Adrenal gland (tissue), 19 donors: ENCODE measurements at places on chromosomes 13 and 19.

- DNase-seq, result no peak
These were observed 66.1 kb downstream of the FGF9 start for GRCh38 chr13:21736926-21737325.

DNA sequence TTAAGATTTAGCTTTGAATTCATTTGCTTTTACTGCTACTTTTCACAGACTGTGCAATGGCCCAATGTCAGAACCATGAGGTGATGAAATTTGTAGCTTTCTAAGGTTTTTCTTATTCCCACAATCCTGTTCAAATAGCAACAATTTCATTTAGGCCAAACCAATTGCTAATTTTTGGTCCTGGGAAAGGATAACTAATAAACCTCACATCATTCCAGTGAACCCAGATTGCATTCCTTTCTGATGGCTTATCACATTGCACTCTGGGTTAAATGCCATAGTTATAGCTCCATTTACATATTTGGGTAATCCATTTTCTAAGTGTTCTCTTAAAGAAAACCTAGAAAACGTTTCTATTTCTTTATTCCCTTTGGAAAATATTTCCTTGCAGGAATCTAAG lies 22.9 kb upstream of the POMP start:
- no peak for DNase-seq

DNA sequence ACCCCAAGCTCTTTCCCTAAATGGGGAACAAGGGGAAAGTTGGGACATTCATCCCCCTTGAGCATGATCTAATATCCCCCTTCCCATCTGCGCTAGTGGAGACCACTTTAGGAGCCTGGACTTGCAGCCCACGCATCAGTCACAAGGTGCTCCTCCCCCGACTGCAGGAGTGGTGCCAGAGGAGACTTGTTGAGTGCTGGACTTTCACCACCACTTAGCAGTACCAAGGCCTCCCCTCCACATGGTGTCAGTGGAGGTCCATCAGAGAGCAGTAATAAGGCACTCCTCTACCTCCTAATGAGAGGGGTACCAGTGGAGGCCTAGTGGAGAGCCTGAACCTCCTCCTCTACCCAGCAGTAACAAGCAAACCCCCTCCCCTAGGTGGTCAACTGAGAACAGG lies 22.5 kb downstream of the CAB39L start:
- DNase-seq, result no peak

- no peak for DNase-seq
These were observed 59.3 kb upstream of the WDFY2 start for GRCh38 chr13:51524829-51525566.

- DNase-seq, result no peak
These were observed 1312.7 kb downstream of the SLITRK1 start for GRCh38 chr13:82569581-82569980.

- no peak for DNase-seq
These were observed 216.1 kb downstream of the SLITRK1 start for GRCh38 chr13:83666141-83666540.

- no peak for DNase-seq
These were observed 48.0 kb upstream of the ABCC4 start for GRCh38 chr13:95349267-95349666.

- DNase-seq, result no peak
These were observed 13.0 kb downstream of the FFAR2 start for GRCh38 chr19:35461060-35461459.

- no peak for DNase-seq
These were observed 11.4 kb downstream of the VSTM2B start for GRCh38 chr19:29537181-29537580.

- DNase-seq, result no peak
These were observed 17.4 kb downstream of the KLK2 start for GRCh38 chr19:50890422-50891252.

GRCh38 chr13:112442483-112443090 lies 66.4 kb downstream of the SPACA7 start:
- DNase-seq, result no peak

GRCh38 chr13:110308656-110309359 lies 1.7 kb downstream of the COL4A2 start:
- no peak for DNase-seq

DNA sequence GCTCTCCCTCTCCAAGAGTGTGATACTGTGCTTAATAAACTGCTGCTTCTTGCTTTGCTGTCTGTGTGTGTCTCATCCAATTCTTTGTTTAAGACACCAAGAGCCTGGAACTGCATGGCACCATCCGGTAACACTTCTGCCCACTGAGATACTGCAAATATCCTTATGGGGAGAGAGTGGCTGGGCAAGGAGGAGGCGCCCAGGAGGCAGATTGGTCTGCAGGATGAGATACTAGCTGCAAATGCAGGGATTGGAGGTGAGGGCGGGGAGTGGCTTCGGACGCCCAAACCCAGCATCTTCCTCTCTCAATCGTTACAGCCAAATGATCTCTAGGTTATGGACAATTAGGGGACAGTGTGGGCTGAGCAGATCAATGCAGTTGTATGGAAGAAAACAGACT lies 1.7 kb upstream of the SIGLEC7 start:
- DNase-seq, result no peak

- no peak for DNase-seq
These were observed 36.8 kb downstream of the SERP2 start for GRCh38 chr13:44410328-44410859.

DNA sequence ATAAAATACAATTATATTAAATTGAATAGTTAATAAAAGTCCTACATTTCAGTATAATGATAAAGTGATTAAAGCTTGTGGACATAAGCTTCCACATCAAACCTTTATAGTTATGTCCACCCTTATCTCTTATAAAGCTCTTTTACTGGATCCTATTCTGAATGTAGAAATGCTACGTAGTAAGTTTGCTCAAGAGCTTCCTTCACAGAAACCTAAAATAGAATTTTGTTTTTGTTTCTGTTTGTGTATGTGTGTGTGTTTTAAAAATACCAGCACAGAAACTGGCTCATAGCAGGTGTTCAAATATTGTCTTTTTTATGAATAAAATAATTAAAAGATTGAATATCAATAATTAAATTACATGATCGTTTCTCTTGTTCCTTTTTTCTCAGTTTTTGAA lies 21.0 kb upstream of the UFM1 start:
- DNase-seq, result no peak

DNA sequence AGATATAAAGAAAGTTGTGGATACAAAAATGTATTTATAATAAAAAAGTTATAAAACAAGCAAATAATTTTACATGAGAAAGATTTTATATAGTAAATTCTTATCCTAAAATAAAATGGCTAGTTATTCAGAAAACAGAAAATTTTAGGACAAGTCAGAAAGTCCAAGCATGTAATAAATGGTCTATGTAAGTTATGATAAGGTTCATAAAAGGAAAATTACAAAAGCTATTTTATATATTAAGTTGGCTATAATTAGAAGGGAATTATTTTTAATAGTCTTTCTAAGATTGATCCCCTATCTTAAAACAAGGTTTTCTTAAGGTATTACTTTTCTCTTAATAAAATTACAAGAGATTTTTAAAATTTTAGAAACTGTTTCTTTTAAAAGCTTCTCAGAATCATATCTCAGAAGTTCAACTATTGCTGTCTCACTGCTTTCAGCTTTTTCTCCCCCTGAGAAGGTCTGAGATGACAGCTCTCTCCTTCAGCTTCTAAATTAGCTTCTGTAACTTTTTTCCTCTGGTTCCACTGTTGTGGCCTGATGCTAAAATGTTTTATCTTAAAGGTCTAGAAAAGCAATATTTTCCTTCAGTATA lies 8.7 kb downstream of the CCDC169 start:
- DNase-seq, result no peak

GRCh38 chr19:3225169-3225485 lies 666 bp downstream of the CELF5 start:
- DNase-seq, result no peak

GRCh38 chr13:60838581-60838980 lies 441.6 kb downstream of the TDRD3 start:
- no peak for DNase-seq

DNA sequence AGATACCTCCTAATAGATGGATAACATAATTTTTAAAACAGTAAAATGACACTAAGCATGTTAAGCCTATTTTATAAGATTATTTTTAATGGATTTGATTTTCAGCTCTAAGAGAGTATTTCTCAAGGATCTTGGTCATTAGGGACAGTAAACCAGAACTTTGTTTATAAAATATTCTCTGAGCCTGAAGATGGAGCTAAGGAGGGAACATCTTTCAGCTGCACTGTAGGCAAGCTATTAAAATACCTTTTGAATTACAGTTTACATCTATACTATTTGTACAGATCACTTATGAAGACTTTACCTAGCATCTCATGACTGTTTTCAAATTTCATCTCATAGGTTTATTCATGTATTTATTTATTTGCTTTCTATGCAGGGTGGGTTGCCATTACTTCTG lies 345.3 kb downstream of the MYO16 start:
- no peak for DNase-seq

DNA sequence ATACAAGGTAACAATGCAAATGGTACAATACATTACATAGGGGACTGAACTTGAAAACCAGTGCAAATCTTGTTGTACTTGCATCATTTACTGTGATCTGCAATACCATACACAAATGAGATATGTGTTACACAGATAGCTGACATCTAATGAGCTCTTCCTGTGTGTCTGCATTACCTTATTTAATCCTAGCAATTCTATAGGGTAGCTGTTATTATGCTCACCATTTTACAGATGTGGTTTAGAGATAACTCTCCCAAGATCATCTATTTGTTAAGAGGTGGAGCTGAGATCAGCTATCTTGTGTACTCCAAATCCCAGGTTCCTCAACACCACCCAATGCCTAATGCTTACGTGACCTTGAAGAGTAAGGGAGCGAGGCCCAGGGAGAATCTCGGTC lies 21.4 kb upstream of the SERP2 start:
- DNase-seq, result no peak

- DNase-seq, result no peak
These were observed 22.2 kb downstream of the RASA3 start for GRCh38 chr13:114110091-114110829.

DNA sequence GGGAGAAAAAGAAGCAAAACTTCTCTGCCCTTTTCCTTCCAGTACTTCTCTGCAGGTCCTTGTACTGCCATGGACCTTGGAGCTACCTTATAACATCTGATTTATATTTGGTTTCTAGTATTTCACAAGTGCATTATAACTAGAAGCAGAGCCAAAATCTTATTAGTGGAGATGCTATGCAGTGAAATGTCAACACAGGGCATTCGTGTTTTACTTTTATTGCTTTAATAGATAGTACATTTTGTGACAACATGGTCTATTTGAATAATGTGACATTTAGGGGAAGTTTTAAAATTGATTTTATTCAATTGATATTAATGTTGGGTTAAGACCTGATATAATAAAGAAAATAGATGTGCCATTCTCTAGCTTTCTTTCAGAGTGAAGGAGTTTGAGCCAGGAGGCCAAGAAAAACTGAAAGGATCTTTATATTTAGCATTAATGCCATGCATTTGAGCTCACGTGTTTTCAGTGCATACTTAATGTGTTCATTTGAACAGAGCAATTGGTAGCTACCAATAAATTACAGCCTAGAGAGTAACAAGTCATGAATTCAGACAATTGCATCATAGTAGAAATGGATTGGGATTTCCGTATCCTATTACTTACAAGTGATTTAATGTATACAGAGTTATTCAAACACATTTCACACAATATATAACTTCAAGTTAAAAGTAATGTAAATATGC lies 863.8 kb downstream of the GPC5 start:
- DNase-seq, result no peak

DNA sequence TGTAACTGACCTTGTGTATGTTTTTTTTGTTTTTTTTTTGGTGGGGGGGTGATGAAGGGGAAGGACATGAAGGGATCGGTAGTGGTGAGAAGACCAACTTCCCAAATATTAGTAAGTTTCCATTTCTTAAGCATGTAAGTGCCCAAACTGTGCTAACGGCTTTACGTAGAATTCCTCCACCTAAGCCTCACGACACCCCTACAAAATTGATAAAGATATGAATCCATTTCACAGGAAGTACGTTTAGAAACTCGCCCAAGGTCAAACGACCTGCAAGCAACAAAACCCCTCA lies 649 bp downstream of the UQCRFS1 start:
- DNase-seq, result no peak

DNA sequence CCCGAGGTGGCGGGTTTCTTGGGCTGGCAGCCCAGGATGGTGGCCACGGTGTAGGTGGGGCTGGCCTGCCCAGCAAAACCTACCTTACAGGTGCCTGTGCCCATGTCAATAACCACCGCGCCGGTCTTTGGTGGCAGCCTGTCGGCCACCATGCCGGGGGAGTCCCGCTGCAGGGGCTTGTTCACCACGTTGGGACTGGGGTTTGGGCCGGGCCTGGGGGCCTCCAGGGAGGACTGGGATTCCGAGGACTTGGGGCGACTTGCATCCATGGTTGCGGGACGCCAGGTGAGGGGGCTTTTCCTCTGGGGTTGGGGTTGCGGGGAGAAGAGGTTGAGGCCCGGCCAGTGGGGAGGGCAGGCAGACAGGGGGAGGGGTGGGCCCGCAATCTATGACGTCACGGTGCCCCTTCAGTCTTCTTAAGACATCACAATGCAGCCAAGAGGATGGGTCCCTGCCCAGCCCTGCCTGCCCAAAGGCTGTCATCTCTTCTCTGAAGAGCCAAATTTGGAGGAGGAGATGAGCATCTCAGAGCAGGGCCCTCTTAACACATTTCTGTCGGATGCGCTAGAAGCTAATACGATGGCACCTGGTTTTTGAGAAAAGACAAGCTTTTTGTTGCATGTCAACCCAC lies at the start of gene ACTL9:
Gene ACTL9 (minus strand): TSS at position 363 of the 631 bp plus-strand sequence. CDS start 94 bp downstream, at position 269.
- DNase-seq, result no peak

GRCh38 chr13:91889641-91890040 lies 491.2 kb downstream of the GPC5 start:
- DNase-seq, result no peak

DNA sequence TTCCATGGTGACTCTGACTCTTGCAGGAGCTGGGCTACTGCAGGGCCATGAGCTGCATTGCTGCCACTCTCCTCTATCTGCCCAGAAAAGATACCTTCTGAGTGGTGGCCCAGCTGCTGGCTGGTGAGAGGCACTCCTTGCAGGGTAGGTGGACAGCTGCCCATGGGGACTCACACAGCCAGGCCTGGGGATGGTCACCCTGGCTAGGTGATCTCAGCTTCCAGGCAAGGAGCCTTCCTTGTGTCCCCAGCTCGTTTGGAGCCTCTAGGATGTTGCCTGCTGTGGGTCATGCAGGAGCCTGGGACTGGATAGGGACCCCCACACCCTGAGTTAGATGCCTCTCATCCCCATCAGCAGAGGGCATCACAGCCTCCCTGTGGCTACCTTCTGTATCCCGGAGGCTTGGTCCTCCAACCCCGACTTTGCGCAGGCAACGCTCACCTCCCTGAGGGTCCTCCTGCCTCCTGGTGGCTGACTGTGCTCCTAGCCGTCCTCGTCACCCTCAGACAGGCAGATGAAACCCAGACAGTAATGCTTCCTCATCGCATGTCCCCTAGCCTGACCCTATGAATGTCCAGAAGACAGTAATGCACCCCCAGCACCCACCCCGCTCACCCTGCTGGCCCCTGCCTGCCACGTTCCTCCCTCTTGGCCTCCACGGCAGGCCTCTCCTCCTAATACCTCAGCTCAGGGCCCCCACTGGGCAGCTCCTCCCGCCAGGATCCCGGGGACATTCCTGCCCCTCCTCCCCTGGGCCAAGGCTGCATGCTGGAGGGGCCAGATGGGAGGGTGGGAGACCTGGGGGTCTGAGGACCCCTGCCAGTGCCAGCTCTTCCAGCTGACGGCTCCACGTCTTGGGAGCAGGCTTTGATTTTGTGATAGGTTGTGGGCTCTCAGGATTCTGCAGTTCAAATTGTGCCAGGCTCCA lies 13.6 kb upstream of the ZNF14 start:
- no peak for DNase-seq

GRCh38 chr13:41675306-41675705 lies 218.0 kb downstream of the RGCC start:
- no peak for DNase-seq

GRCh38 chr13:37023871-37024270 lies 23.3 kb downstream of the EXOSC8 start:
- no peak for DNase-seq
